Skin of body (tissue), 3 donors: ENCODE measurements at places on chromosomes 3 and 15. TPM values are rescaled to one million over a fixed set of nuclear protein-coding genes. Genes with fewer than 3 reads are reported as not detected.

Gene CTXN2
- not detected for total RNA-seq

Gene RAMAC
- total RNA-seq, result 32.2 TPM

Gene QTRT2
- 23.9 TPM for total RNA-seq

Gene RLBP1
- total RNA-seq, result not detected

Gene FOXL2
- 0.30 TPM for total RNA-seq

Gene TERB2
- not detected for total RNA-seq

Gene P3H2
- total RNA-seq, result 37.7 TPM

Gene IL17RE
- 6.3 TPM for total RNA-seq

Gene ACY1
- 18.0 TPM for total RNA-seq
